ENCODE measurements at places on chromosomes 7 and 10. TPM values are rescaled to one million over a fixed set of nuclear protein-coding genes. Genes with fewer than 3 reads are reported as not detected.

The EVX1 gene
- total RNA-seq: not detected

The HPS6 gene
- total RNA-seq: 14.4 TPM

GRCh38 chr7:105788816-105789349 is 87.5 kb downstream of the ATXN7L1 start:
- no peak overlapping the region for H3K4me3 ChIP-seq
- H3K27ac ChIP-seq: no peak overlapping the region
- H3K4me1 ChIP-seq: no peaks in the 10 kb centered on the region
- no peaks in the 10 kb centered on the region for H3K27me3 ChIP-seq

- no peaks in the 10 kb centered on the region for H3K27me3 ChIP-seq
- H3K4me3 ChIP-seq: no peak overlapping the region
- no peaks in the 10 kb centered on the region for H3K4me1 ChIP-seq
- no peaks in the 10 kb centered on the region for H3K36me3 ChIP-seq
These were observed 8.1 kb upstream of the TAS2R16 start for GRCh38 chr7:123003539-123004126.

DNA sequence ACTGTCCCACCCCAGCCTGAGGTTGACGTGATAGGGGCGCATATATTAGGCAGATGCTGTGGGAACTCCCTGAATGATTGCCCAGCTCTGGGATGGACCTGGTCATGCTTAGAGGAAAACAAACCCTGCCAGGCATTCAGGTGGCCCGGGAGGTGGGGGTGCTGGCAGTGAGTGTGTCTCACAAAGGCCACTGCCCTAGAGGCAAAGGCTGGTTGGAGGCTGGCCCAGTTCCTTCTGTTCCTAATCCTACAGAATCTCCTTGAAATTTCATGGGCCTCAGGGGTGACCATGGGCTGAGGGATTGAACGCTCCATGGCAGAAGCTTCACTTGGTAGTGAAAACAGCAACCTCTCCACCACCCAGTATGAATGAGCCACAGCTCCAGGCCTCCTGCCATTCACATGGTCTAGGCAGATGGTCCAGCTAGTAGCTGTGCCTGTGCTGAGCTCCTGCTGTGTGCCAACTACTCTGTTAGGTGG is 25.6 kb downstream of the ADRA2A start:
- DNase-seq: no peak
- no peaks in the 10 kb centered on the region for H3K27me3 ChIP-seq
- H3K4me1 ChIP-seq: no peaks in the 10 kb centered on the region

- DNase-seq: no peak
- H3K36me3 ChIP-seq: no peaks in the 10 kb centered on the region
- no peaks in the 10 kb centered on the region for H3K4me1 ChIP-seq
- H3K27ac ChIP-seq: no peak overlapping the region
- no peaks in the 10 kb centered on the region for H3K27me3 ChIP-seq
These were observed 34.6 kb upstream of the CROT start for GRCh38 chr7:87310790-87311419.
